Activated T-cell treated with anti-CD3 and anti-CD28 coated beads for 4 hours (primary cell): ENCODE measurements at places on chromosomes 12 and 14.

DNA sequence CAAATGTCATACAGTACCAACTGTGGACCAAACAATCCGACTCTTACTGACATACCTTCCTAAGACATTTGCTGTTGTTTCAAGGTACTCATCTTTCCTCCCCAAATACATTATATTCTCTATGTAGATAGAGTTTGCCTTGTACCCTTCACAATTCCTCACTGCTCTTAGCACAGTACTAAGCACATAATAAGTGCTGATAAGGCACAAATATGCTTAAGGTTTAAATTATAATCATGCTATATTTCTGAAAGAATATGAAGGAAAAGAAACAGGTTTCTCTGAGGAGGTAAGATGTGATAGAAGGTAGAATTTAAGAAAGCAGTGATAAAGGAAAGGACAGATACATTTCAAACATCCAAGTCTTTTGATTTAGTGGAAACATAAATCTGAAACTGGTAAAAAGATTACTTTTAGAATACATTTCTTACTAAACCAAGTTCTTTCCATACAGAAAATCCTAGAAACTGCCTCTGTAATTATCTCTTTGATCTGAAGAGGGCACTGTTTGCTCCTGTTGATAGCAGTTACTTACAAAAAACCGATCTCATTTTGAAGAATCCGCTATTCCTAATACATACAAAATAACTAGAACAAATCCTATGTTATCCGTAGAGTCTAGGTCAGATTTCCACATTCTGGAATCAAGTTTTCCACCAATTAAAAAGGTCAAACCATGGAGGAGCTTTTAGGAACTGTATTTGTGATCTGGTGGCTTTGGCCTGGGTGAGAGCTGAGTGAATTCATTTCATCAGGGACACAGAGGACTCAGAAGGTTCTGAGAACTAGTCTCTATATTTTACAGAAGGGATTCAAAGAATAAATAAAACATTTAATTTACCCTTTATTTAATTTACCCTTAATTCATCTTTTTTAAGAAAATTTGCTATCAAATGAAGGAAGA is 311.9 kb downstream of the DAD1 start:
- DNase-seq = no peak

DNA sequence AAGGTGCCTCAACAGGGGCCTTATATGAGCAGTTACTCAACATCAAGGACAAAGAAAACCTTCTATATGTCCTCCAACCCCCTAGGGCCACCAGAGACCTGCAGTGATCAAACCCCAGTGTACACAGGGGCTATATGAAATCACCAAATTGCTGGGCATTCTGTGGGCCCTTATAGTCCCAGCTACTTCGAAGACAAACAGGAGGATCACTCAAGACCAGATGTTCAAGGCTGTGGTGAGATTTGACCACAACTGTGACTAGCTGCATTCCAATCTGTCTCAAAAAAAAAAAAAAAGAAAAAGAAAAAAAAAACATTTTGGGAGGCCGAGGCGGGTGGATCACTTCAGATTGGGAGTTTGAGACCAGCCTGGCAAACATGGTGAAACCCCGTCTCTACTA is 51.0 kb upstream of the PRB2 start:
- DNase-seq = no peak

GRCh38 chr14:87457720-87458119 is 535.3 kb downstream of the GALC start:
- DNase-seq = no peak

- no peak for DNase-seq
These were observed 253.4 kb upstream of the KITLG start for GRCh38 chr12:88833641-88834116.

DNA sequence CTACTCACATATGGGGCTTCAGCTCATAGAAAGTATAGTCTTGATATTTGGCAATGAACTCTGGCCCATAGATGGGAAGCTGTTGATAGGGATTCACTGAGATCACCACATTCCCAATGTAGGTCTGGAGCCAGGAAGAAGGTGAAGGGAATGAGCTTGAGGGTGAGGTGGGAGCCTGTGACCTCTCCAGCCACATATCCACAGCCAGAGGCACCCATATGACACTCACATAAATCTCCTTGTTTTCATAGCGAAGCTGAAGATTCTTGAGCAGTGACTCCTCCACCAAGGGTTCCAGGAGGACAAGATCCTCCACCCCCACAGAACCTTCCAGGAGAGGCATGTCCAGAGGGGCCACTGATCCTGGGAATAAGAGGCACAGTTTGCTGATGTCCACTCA is 1.9 kb downstream of the MYO1A start:
- DNase-seq = no peak

GRCh38 chr12:124939421-124940142 is 25.1 kb upstream of the UBC start:
- peak; percentile 90 for DNase-seq

- DNase-seq = no peak
These were observed 119.9 kb downstream of the CACNA1C start for GRCh38 chr12:2172491-2173214.

- DNase-seq = no peak
These were observed 172.4 kb downstream of the EMP1 start for GRCh38 chr12:13368971-13369370.

GRCh38 chr12:123908884-123909725 is 63.5 kb downstream of the CCDC92 start:
- DNase-seq = no peak

GRCh38 chr12:11509326-11509725 is 114.0 kb upstream of the PRB2 start:
- no peak for DNase-seq

DNA sequence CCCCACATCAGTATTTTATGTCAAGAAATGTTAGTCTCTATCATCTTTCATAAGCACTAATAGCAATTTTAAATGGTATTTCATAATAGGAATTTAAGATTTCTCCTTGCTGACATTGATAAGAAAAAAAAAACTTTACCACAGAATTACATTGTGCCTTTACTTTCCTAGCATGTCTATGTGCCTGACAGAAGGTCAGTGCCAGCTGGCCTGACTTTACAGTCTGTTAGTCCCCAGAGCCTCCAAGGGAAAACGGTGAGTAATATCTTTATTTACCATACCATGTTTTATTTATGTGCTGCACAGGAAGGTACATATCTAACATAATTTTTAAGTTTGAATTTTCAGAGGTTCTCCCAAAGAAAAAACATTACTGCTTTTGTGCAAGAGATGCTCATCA is 152.0 kb upstream of the AEBP2 start:
- no peak for DNase-seq

- no peak for DNase-seq
These were observed 73.8 kb upstream of the PTPRR start for GRCh38 chr12:70994217-70994788.

- no peak for DNase-seq
These were observed 13.3 kb upstream of the OAS3 start for GRCh38 chr12:112924986-112925385.

GRCh38 chr12:114500775-114501473 is 95.0 kb upstream of the TBX5 start:
- DNase-seq = no peak

DNA sequence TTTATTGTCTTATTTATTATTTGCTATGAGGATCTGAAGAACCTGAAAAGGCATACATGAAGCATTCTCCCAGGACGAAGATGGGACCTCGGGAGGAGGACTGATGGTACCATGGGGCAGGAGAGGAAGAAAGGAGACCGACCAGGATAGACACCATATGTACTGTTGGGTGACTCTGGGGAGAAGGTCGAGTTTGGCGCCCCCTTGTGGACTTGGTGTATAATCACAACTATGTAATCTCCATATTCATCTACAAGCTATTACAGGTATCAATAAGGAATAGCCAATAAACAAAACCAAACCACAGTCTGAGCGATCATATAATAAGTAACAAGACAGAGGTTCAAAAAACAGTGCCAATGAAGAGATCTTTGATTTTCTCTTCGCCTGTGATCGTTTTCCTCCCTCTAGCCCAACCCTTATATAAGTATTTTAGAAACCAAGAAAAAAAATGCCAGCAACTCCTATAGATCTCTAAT is 139.1 kb downstream of the SPTSSA start:
- peak; percentile 61 for DNase-seq

- DNase-seq = no peak
These were observed 356.7 kb downstream of the ETNK1 start for GRCh38 chr12:22981711-22982110.

DNA sequence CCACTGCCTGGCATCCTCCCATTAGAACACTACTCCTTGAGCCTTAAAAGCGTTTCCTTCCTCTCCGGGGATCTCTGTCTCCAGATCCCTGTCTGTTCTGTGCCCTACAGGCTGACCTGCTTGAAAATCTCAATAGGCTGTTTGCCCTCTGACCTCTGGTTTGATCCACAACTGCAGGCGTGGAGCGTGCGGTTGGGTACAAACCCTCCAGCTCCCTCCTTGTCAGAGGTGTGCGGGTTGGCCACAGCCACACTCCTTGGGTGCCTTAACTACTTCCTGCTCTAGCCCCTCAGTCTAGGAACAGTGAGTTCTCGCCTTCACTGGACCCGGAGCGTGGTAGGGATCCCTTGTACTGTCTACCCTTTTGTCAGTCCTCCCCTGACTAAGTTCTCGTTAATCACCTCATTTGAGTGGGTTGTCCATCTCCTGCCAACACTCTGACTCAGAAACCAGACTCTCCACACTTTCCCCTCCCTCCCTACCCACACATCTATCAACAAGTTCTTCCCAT is 33.1 kb downstream of the CMKLR1 start:
- no peak for DNase-seq

DNA sequence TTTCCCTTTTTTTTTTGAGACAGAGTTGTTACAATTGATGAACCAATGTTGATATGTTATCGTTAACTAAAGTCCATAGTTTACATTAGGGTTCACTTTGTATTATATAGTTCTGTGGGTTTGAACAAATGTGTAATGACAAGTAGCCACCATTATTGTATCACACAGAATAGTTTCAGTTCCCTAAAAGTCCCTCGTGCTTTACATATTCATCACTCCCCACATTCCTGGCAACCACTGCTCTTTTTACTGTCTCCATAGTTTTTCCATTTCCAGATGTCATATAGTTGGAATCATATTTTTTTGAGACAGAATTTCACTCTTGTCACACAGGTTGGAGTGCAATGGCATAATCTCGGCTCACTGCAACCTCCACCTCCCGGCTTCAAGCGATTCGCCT is 12.5 kb downstream of the HSD17B6 start:
- no peak for DNase-seq
